NCI-H2171 treated with DMSO at 0.1 percent for 48 hours (cell line): ENCODE measurements at places on chromosomes 2 and 18.

- DNase-seq, result no peak
Observed at GRCh38 chr18:56799756-56800155, 148.6 kb downstream of the WDR7 start.

- no peak for DNase-seq
Observed at GRCh38 chr2:210177769-210178168, 6.6 kb upstream of the KANSL1L start.

GRCh38 chr18:73752546-73752945 lies 395.1 kb downstream of the FBXO15 start:
- DNase-seq, result no peak

- DNase-seq, result no peak
Observed at GRCh38 chr2:46771309-46771708, 144.3 kb downstream of the MCFD2 start.

DNA sequence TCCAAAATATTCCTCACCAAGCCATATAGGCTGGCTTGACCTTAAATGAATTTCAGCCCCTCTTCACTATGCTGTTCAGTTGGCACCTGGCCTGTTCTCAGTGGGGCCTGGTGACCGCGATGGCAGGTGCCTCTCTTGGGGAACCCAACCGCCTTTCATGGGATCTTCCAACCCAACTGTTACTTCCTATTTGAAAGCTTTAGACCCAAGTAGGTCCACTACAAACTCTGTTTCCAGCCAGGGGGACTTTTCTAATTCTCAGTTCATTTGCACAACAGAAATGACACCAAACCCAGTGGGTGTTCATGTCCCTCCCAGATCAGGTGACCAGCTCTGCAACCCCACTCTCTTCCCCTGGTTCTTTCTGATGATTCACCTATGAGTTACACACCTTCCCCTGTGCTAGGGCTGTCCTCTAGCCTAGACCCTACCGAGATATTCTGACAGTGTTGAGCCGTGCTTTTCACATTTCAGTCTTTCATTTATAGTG lies 35.6 kb upstream of the NDUFV2 start:
- no peak for DNase-seq

DNA sequence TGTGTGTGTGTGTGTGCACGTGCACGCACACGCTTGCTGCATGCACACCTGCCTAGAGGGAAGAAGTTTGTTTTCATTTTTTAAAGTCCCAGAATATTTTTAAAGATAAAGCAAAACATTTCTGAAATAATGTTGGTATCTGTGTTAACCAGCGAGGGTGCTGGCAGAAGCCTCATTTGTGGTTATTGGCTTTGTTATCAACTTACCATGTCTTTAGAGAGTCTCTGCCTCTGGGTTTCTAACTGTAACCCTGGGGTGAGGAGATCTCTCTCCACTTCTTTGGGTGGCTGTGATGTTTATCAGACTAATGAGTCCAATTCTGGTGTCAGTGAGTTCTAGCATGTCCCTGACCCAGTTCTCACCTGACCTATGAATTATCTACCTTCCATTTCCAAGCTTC lies 927.6 kb upstream of the FANCL start:
- no peak for DNase-seq

- peak; percentile 64 for DNase-seq
Observed at GRCh38 chr2:56286936-56287335, 103.1 kb downstream of the CCDC85A start.

- no peak for DNase-seq
Observed at GRCh38 chr18:79070486-79070885, 1.3 kb downstream of the ATP9B start.

GRCh38 chr2:55157474-55157884 lies 74.6 kb downstream of the CLHC1 start:
- no peak for DNase-seq

DNA sequence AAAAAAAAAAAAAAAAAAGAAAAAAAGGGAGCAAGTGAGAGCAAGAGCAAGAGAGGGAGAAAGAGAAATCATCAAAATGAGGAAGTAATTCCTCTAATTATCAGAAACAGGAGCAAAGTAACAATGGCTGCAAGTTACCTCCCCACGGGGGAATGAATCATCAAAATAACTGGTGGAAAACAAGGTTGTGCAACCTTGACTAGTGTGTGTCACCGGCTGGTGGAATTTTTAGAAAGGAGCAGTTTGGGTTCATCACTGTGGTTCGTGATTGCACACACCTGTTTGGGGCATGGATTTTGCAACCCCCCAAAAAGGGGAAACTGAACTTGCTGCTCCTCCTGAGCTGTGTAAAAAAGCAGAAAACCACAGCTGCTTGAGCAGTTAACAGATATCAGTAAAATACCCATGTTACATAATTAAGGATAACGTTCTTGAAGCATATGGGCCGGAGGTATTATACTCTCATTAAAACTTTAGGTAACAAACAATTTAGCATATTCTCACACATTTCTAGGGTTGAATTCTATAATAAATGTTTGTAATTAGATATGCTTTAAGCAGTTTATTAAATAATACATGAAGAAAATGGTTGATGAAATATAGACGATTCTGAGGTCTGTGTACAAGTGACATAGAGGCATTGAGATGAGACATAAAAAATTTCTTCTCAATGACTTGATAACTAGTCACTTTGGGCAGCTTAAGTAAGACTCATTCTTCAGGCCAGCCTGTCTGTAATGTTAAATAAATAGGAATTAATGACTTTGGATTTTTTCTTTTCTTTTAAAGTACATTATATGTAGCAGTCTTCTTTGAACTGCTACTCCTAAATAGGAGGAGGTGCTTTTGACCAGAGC lies 184.2 kb upstream of the ZEB2 start:
- no peak for DNase-seq

- no peak for DNase-seq
Observed at GRCh38 chr18:770583-770961, 41.5 kb downstream of the YES1 start.

DNA sequence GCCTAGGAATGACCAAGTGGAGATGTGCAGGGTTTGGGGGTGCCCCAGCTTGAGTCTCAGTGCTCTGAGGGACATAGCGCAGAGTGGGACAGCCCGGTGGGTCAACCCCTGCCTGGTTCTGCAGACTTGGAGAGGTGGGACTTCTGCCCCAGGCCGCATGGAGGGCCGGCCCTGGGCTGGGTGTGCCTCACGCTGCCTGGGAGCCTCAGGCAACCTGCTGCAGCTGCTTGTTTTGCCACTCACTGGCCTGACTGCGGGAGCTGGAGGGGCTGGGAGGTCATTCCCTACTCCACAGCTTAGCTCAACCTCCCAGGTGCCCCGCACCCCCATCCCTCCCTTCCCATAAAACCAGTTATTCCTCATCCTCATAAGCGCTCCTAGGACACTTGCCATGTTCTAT lies 33.1 kb downstream of the ODC1 start:
- no peak for DNase-seq

GRCh38 chr2:231393149-231394131 lies 2.1 kb upstream of the B3GNT7 start:
- DNase-seq, result no peak

DNA sequence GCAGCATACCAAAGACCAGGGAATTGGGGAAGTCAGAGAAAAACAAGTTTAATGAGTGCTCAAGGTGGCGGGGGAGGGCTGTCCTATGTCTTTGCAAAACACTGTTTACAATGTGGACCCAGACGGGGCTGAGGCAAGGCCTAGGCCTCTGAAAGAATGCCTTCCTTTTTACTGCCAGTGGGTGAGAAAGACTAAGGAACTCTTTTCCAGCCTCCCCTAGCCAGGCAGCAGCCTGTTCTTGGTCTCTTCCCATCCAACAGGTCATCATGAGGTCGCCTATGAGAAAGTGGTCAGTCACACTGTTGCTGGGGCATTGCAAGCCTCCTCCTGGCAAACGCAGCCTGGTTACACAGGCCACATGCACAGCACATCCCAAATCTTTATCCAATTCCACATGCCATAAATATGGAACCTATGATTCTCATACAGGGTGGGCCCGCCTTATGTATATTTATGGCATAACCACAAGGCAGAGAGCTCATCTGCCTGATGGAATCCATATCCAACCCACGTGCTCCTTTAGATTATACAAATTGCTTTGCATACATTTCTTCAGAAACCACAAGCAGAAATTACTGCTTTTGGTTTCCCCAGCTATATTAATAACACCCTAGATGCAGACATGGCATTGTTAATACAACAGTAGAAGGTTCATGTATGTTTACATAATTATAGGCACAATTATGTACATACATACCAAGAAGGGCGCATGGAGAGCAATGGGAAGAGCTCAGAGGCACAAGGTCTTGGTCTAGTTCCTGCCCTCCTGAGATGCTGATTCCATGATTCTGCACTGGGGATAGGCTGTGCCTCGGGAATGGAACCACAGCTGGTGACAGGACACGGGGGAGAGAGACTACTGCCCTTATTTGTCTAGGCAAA lies 48.6 kb downstream of the NRP2 start:
- no peak for DNase-seq

DNA sequence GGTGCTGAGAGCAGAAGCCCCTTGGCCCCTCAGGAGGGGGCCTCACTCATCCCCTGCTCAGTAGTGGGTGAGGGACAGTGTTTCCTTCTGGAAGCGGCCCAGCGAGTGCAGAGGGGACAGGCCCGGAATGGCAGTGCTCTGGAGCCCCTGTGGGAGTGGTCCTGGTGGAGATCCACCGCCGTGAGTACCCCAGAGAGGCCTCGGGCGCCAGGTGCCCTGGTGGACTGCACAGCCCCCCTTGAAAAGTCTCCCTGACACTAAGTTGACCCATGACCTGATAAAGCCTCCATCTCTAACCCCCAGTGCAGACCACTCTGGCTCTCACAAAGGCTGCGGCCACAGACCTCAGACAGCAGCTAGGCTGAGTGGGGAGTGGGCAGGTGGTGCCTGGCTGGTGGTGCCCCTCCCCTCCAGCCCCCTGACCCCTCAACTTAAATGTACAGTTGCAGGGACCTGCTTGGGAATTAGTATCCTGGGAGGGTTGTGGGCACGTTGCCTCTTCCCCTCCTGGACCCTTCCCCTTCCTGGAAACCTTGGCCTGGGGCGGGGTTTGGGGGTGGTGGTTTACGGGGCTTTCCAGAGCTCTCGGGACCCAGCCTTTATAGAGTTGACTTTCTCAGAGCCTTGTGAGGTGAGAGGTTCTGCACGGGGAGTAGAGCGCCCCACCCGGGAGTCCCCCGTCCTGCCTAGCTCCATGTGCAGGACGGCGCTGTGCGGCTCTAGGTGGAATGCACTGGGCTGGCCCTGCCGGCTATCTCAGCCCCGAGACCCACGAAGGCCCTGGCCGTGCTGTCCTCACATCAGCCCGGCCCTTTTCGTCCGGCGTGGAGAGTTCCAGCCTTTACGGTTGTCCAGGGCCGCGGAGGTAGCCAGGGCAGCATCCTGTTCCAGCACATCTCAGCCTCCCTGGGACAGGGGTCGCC lies 62.7 kb downstream of the RTP5 start:
- DNase-seq, result no peak

DNA sequence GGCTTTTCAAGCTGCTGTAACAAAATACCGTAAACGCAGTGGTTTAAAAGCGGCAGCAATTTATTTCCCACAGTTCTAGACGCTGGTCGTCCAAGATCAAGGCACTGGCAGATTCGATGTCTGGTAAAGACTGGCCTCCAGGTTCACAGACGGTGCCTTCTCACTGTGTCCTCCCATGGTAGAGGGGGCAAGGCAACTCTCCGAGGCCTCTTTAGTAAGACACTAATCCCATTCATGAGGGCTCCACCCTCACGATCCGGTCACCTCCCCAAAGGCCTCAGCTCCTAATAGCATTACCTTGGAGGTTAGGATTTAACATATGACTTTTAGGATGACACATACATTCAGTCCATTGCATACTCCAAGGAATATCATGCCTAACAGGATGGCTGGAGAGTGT lies 117.2 kb downstream of the SH3RF3 start:
- no peak for DNase-seq

- no peak for DNase-seq
Observed at GRCh38 chr2:33529771-33530481, 53.5 kb downstream of the RASGRP3 start.

DNA sequence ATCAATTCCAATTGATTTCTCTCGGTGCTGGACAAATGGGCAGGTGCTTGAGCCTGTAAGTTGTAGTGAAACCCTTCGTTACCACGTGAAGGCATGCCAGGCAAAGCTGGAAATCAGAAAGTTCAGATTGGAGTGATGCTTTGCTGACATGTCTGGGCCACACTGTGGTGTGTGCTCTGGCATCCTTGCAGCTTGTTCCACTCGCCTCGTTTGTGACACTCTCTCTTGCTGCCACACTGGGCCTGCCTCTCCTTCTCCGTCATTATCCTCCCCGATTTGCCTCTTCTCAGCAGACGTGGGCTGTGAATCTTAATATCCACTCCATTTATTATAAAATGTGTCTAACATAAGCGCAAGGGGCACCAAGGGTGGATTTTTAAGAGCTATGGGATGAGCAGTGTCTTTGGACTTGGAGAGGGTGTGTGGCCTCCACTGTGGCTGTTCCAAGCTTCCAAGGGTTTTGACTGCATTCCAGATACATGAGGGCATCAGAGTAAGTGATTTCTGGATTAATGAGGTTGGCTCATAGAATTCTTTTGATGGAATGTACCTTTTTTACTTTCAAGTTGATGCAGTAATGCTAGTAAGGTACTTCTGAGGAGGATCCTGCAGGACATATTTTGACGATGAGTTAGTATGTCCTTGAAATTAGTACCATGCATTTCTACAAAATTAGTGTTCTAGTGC lies 238.8 kb downstream of the TPGS2 start:
- DNase-seq, result no peak

GRCh38 chr2:164624316-164624715 lies 3.0 kb upstream of the GRB14 start:
- DNase-seq, result no peak

GRCh38 chr18:33350256-33350655 lies 90.3 kb downstream of the CCDC178 start:
- DNase-seq, result no peak

- no peak for DNase-seq
Observed at GRCh38 chr18:2302628-2303516, 268.4 kb downstream of the METTL4 start.

DNA sequence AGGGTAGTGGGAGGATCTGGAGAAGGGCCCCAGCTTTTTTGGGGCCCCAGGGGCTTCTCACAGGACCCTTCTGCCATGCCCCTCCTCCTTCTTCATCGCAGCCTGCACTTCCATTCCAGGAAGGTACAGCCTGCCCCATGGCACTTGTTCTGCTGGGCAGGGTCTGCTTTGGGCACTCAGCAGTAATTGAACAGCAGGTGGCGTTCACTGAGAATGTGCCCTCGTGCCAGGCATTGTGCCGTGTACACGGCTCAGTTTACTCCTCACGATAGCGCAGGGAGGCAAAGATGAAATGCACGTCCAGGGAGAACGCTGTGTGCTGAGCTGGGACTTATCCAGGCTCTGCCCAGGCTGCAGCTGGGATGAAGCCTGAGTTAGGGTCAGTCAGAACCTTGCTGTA lies 54.8 kb upstream of the ASB18 start:
- DNase-seq, result no peak
